ENCODE measurements at places on chromosomes 5 and 9.

DNA sequence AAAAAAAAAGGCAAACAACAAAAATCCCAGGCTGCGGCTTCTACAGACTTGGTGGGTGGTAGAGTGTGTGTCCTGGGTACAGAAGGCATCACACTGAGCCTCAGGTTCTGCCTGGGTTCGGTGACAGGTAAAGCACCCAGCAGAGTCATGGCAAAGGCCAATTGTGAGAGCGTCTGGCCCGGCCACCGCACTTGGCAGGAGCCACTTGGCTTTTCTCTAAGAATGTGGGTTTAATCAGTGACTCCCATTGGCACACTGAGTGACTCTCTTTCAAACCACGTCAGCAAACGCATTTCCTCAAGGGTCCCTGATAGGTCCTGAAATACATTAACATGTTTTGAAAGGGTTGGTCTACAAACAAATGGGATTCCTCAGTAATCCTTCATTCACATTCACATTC lies 17.0 kb downstream of the COL23A1 start:
- DNase-seq = no peak

GRCh38 chr5:10704949-10705621 lies 55.9 kb downstream of the DAP start:
- DNase-seq = peak; percentile 68

DNA sequence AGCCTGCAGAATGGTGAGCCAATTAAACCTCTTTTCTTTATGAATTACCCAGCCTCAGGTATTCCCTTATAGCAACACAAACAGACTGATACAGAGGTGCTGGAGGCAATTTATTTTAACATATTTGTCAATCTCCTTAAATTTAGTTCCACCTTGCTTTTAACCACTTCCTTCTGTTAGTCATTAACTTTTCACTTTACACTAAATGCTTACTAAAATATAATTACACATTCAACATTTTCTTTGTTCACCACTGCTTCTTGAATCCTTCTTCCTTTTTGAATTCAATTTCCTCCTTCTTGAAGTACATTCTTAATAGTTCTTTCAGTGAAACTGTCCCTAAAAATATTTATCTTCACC lies 39.4 kb downstream of the LYRM7 start:
- DNase-seq = no peak

DNA sequence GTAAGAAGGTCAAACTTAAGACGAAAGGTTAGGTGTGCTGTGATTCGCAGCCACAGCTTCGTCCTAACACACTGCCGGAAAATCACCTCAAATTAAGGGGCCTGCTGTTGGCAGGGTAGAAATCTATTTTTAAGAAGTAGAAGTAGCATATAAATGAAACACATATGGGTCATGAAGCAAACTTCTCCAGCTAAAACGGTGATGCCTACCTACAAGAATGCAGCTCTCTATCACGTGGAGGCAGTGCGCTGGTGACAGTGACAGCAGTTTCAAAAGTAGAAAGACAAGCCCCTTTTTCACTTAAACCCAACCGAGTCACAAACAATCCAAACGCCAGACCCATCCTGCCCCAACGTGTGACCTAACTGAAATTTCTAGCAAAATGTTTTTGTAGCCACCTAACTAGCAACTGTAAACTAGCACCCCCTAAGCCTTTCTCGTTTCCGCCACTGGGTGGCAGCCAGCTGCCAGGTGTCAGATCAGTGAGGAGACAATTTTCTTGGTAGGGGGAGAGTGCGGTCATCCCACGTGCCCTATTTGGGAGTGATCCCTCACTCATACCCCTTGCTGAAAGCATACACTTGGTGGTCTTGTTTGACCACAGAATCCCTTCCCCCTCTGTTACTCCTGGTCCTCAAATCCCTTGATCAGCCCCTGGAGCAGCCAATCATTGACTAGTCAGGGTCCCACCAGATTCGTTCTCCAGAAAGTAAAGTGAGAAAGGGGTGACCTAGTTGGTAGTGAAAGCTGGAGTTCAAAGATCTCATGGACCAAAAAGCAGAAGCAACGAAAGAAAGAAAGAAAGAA lies 71.8 kb upstream of the MAMDC2 start:
- DNase-seq = peak; percentile 76

GRCh38 chr5:61811052-61811451 lies 479.0 kb downstream of the ZSWIM6 start:
- no peak for DNase-seq

- DNase-seq = no peak
These were observed 38.7 kb upstream of the UBTD2 start for GRCh38 chr5:172322028-172322965.

DNA sequence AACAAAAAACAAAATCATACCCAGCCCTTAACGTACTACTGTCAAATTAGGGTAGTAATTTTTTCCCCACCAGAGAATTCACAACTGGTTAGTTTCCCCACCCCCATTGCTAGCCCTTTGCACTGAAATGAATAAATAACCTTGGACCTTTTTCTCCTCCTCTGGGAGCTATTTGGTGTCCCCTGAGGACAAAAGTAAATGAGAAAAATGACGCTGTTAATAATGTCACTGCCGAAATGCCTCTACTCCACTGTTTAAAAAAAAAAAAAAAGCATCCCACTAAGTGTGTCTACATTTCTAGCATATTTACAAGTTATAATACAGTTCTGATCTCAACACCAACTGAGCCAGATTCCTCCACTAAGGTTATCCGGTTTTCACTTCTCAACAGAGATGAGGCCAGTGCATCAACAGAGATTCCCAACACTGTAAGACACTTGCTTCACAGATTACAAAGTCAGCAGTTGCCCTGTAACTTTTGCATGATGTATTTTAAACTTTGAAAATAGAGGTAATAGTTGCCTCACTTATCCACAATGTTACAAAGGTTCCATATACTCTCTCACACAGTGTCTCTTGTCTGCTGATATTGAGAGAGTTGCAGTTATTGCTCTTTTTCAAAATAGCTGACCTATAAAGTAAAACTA lies 5.1 kb upstream of the NFIB start:
- no peak for DNase-seq

DNA sequence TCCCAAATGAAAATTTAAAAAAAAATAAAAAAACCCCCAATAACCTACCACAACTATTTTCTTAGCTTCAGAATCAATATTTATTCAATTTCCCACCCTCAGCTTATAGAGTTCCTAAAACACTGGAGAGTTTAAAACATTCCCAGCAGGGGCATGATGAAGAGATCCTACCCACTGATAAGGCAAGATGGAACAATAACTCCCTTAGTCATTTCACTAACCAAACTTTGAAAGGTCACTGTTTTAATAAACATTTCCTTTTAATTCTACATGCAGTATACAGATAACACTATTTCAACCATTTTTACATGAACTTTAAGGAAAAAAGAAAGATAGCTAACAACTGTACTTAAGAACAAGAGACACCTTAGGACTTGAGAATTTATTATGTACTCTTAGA lies 34.9 kb upstream of the ACOT12 start:
- peak; percentile 9 for DNase-seq

DNA sequence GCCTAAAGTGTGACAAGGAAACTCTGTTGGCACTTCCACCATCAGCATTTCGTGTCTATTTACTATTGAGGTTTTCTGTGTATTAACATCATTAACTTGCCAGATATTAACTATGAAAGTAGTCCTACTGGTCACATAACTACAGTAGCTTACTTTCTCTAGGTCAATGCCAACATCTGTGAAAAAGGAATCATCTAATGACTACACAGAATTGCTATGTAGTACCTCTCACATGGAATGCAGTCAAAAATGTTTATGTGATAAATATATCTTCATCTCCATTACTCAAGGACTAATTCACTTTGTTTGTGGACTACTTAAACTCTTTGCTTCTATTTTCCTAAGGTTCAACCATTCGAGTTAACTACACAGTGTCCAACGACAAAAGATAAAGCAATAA lies 2.1 kb downstream of the SCAI start:
- no peak for DNase-seq

DNA sequence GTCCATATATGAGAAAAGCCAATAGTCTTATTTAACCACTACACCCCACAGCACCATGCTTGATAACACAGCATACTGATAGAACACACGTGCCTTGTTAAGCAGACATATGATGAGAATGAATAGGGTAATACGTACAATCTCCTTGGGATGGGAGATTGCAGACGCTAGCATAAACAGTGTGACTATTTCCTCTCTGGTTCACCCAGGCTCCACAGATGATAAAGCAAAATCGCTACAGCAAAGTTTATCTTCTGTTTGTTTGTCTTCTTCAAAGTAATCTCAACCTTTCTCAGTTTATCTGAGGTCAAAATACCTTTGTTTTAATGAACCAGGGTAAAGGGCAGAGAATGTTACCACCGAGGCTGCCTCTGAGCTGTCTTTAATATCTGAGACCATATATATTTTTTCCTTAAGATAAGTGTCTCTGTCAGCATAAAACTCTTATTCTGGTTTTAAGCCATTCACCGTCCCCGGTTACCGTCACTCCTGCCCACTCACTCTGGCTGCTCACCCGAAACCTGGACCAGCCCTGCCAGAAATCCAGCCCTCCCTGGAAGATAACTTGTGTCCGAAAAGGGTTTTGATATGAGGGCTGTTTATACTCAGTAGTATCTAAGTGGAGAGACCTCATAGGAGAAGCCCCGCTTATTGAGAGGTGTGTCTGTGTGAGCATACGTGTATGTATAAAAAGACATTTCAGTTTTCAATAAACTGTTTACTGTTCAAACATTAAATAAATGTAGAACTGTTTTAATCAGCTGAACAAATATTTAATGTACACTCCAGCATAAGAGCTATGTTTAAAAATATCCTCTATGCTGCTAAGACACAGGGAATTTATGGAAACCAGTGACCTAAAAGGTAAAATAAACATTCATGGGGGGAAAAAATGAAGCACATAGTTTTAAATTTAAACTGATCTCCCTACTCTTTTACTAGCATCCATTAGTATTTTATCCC lies 465.4 kb downstream of the RASEF start:
- no peak for DNase-seq

Measured in fibroblast of pulmonary artery (primary cell).